Common myeloid progenitor, CD34-positive (primary cell): ENCODE measurements at places on chromosomes 3 and 15.

DNA sequence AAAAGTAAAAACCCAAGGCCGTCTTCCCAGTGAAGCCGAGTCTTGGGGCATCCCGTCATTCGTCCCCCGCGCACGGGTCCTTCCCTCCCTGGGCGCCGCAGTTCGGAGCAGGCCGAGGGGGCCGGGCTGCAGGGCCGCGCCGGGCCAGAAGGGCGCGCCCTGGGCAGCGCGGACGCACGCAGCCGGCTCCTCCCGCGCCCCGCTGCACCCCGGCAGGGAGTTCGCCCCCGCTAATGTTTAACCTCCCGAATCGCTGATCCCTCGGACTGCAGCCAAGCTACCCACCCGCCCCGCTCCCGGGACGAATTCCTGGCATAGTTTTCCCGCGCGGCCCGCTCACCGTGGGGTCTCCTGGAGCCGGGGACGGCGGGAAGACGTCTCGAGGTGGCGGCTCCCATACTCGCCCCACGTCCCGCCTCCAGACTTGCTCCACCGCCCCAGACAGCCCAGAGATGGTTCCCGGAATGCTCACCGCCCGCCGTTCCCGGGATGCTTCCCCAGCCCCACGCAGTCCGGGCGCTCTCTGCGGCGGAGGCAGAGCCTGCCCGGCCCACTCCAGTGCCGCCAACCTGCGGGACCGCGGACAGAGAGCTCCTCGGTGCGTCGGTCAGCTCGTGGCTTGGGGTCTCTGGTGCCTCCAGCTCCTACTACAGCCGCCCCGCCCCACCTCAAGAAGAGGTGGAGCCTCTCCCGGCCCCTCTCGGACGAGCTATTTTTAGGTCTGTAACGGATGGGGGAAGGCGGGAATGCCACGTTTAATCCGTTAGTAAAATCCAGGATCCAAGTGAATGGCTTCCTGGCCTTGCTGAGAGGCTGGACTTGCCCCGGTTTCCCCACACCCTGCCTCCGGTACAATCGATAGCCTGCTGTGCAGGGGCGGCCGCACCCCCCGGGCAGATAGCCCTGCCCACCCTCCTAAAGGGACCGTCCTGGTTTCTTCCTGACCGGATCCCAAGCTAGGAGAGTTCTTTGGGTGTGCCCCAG is at the start of gene DZIP1L:
Gene DZIP1L, minus strand, starts transcription at position 621 of the 984 bp plus-strand sequence. CDS start 11,637 bp downstream, outside the sequence.
- peak within 1 kb of the TSS; percentile 87 for H3K4me3 ChIP-seq
- DNase-seq, result peak; percentile 31
- H3K36me3 ChIP-seq, result no peaks in the 10 kb centered on the region

DNA sequence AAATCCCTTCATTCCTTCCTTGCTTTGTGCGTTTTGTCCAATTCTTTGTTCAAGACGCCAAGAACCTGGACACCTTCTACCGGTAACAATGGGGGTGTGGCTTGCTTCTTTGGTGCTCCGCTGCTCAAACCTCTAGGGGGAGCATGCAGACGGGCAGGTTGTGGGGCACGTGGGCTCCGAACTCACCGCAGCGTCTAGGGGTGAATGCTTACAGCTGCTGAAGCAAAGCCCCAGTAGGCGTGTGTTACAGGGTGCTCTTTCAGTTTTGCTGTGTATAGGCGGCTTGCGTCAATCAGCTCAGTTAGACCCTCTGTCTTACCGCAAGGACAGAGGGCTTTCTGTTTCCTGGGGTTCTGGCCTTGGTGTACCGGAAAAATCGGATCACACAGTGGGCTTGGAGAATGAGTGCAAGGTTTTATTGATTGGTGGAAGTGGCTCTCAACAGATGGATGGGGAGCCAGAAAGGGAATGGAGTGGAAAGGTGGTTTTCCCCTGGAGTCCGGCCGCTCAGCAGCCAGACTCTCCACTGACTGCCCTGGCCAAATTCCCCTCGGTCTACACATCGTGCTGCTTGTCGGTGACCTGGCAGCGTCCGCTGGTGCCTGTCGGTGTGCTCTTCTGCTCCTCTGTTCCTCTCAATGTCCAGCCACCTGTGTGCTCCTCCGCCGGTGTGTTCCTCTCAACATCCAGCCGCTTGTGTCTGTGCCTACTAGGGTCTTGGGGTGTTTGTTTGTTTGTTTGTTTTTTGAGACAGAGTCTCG is 1.2 kb upstream of the LRRC34 start:
- no peaks in the 10 kb centered on the region for H3K27me3 ChIP-seq
- H3K4me3 ChIP-seq, result peak overlapping the region; percentile 84
- DNase-seq, result peak; percentile 86

DNA sequence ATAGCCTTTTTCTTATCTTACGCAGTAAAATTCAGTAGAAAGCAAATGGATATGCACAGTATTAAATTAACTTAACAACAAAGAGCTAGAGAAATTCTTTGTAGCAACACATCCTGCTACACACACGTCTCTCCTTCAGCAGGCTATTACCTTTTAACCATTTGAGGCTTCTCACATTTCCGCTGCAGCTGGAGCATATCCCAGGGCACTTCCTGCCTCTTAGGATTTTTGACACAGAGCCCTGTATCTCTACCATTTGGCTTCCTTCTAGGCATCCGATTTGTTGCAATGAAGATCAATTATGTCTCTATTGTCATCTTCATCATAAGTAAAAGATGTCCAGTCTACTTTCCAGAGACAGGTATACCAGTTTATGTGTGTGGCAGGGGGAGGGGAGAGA is 292.4 kb upstream of the CBLB start:
- H3K36me3 ChIP-seq, result no peaks in the 10 kb centered on the region
- no peak overlapping the region for H3K4me3 ChIP-seq
- no peaks in the 10 kb centered on the region for H3K27me3 ChIP-seq
- no peak overlapping the region for H3K27ac ChIP-seq
- no peak for DNase-seq

GRCh38 chr3:87218560-87218959 is 8.5 kb upstream of the CHMP2B start:
- H3K4me3 ChIP-seq, result no peak overlapping the region
- H3K4me1 ChIP-seq, result no peaks in the 10 kb centered on the region
- H3K27me3 ChIP-seq, result no peaks in the 10 kb centered on the region
- H3K27ac ChIP-seq, result no peak overlapping the region

GRCh38 chr15:37586976-37587375 is 347.5 kb upstream of the TMCO5A start:
- no peak for DNase-seq
- no peak overlapping the region for H3K4me3 ChIP-seq
- no peaks in the 10 kb centered on the region for H3K36me3 ChIP-seq
- no peak overlapping the region for H3K27ac ChIP-seq
- H3K27me3 ChIP-seq, result no peaks in the 10 kb centered on the region

DNA sequence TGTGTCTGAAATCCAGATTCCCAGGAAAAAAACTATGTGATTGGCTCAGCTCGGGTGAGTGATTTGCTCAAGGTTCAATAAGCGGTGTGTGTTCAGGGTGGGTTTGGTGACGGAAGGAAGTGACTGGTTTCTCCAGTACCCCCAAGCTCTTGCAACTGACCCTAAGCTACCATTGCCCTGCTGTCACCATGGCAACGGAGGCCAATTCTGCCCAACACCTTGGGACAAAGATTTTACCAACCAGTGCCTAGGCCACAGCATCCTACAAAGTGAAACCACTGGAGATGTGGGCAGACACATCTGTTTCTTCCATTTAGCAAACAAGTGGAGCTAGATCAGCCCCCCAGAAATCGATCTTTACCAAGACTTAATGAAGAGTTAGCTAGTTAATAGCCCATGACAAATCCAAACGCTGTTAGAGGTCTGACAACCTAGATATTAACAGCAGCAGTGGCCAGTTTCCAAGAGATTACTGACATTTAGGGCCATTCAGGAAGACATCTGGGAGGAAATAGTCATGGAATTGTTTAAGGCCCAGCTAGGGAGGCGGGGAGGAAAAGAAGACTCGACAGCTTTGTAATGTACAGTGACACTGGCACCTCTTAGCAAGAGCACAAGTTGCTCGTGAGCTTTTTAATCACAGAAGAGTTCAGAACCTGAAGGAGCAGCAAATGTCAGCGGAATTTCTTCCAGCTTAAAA is 195.9 kb downstream of the SLCO3A1 start:
- H3K27me3 ChIP-seq, result no peaks in the 10 kb centered on the region
- no peak overlapping the region for H3K4me3 ChIP-seq
- H3K27ac ChIP-seq, result no peak overlapping the region
- H3K36me3 ChIP-seq, result no peaks in the 10 kb centered on the region
- H3K4me1 ChIP-seq, result peaks cover 15% of the 10 kb centered on the region
- DNase-seq, result no peak
